ENCODE measurements at places on chromosomes 11 and 22. TPM values are rescaled to one million over a fixed set of nuclear protein-coding genes. Genes with fewer than 3 reads are reported as not detected.

NAALAD2 gene
- total RNA-seq, result 1.8 TPM

OR8D1 gene
- total RNA-seq, result not detected

DNA sequence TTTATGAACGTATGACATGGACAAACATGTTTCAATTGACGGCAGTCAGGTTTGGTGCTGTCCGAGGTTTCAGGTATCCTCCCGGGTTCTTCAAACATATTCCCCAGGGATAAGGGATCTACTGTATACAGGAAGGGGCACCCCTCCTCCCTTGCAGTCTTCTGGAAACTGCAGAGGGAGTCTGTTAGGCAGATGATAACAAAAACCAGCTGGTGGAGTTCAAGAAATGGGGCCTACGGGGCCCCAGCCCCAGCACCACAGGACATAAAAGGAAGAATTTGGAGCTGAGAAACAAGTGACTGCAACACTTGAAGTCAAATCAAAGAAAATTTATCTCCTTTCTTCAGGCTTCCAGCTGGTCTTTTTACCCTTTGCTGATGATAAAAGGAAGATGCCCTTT is 32.1 kb downstream of the SNU13 start:
- no peak for DNase-seq

DNA sequence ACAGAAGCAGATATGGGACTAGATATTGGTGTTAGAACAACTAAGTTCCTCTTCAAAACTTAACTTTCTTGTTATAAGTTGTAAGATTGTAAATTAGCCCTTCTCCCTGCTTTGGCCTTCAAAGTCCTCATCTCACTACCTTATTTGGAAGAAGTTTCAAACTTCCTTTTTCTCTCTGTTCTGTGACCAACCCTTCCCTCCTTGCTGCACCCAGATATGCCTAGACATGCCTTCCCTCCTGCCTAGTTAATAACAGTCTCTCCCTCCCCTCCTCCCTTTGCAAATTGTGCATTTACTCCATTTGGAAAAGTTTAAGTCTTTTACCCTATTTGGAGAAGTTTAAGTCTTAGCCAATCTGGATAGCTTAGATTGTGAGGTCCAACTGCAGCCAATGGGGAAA is 4.9 kb downstream of the OR52K2 start:
- DNase-seq, result no peak

- DNase-seq, result no peak
Measured at GRCh38 chr11:93623179-93623578, 38.3 kb upstream of the CEP295 start.

DNA sequence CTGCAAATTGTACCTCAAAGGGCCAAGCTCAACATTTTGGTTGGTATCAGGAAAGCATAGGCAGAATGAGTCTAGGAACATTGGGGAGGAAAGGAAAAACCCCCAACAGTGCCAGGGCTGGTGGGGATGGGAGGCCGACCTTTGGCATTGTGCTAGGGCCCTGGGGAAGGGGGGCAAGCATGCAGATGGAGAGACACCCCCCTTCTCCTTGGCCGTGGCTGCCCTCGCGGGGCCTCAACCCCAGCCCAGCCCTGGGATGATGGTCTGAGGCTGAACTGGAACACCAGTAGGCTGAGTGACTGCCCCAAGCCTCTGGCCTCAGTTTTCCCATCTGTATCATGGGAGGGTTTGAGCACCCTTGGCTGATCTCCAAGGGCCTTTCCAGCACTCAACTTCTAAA is 40.0 kb downstream of the GDPD5 start:
- DNase-seq, result no peak

GRCh38 chr11:106276859-106277436 is 199.5 kb downstream of the AASDHPPT start:
- DNase-seq, result no peak

DNA sequence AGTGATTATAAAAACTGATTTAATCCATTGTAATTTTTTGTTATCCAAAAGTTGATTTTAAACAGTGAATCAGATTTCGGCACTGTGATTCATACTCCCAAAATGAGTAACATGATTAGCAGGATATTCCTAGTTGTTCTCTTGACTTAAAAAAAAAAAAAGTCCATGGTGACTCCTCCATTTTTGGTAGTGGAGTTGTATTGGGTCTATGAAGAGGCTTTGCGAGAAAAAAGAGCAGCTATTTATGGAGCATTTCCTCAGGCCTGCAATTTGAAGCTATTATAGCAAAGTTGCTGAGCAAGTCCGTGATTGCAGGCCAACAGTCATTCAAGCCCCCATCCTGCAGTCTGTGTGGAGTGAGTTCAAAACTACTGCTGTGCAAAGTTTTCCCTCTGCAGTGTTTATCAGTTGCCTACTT is 28.8 kb downstream of the YAP1 start:
- DNase-seq, result no peak

GRCh38 chr22:21069375-21069774 is 23.6 kb downstream of the LRRC74B start:
- no peak for DNase-seq

All from breast epithelium (tissue), 4 donors.